Femur (tissue), 1 donor: ENCODE measurements at places on chromosomes 5 and 9.
A peak's percentile ranks its signal among the peaks of the same experiment; 100 is the strongest.

DNA sequence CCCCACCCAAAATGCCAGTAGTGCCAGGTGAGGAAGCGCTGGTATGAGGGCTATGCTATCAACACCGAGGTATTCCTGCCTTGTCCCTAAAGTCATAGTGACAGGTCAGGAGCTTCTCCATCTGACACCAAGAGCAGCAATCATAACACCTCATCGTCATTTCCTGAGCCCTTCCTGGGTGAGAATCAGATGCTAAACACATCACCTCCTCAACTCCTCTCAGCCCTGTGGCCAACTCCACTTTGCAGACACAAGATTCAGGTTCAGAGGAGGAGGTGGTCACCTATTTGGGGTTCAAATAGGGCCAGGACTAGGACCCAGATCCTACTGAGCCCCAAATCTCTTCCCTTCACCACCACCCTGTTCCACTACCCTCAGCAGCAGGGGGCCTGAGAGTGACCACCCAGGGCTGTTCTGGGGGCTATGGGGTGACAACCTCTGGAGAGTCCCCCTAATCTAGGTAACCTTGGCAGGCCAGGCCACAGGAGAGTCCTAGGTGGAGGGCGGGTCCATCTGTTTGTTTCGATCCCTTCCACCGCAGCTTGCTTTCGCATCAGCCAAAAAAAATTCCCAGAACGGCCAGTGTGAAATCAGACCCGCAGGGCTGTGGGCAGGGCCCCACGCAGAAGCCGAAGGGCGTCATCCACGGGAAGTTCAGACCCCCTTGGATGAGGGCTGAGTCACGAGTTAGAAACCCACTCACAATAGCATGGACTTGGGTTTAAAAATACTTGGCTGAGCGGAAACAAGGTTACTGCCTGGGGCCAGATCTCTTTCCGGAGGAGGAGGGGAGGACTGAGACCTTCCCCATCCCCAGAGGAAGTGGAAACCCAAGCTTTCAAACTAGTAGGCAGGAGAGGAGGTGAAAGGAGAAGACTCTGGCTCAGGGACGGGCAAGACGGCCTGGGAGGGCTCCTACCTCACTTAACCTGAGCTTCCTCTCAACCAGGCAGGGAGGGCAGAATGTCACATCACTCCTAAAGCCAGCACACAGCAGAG lies 8.7 kb downstream of the STK10 start:
- DNase-seq, result peak; percentile 65

- no peak for DNase-seq
Measured at GRCh38 chr9:3903273-3903672, 377.5 kb upstream of the RFX3 start.

DNA sequence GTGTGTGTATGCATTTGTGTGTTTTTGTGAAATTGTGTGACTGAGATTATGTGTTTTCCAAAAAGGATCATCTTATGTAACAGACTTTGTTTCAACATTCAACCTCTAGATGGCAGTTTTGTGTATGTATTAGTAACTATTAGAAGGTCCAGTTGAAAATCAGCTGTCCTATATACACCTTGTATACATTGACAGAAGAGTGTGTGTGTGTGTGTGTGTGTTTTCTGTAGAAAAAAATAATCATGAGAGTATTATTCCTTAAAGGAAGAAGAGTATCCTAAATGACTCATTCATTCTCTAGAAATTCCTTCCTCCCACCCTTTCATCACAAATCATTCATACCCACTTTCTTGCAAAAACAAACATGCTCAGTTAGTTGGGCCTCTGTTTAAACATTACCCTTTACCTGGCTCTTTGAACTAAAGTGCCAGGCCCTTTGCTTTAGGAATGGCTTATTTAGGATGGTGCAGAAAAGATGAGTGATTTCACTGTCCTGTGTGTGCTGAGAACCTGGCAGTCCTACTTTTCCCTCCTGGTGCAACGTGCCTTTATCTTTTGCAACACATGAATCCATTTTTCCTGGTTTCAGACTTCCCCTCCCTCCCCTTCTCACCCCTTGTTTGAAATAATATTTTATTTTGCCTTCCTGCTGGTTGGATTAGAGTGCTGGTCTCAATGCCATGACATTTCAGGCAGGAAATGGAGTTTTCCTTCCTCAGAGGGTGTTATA lies 152.2 kb downstream of the ARHGAP26 start:
- DNase-seq, result no peak

DNA sequence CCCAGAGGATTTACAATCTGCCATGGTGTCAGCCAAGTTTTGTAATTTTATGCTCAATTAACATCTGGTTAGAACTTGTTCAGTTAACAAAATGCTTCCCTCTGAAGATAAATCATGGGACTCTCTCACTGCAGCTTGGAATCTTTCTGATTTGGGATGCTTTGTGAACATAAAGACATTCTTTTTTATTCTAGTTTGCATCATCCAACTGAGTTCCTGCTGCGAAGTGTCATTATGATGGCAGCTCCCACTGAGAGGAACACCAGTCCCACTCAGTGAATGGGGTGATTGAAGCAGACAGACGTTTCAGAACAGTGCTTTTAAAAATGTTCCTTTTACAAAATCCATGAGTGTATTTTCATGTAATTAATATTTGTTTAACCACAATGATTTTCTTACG lies 863.8 kb downstream of the TLE4 start:
- DNase-seq, result no peak

GRCh38 chr5:7970816-7971215 lies 101.9 kb downstream of the MTRR start:
- DNase-seq, result no peak

- no peak for DNase-seq
Measured at GRCh38 chr5:81125959-81126358, 107.2 kb upstream of the CKMT2 start.

DNA sequence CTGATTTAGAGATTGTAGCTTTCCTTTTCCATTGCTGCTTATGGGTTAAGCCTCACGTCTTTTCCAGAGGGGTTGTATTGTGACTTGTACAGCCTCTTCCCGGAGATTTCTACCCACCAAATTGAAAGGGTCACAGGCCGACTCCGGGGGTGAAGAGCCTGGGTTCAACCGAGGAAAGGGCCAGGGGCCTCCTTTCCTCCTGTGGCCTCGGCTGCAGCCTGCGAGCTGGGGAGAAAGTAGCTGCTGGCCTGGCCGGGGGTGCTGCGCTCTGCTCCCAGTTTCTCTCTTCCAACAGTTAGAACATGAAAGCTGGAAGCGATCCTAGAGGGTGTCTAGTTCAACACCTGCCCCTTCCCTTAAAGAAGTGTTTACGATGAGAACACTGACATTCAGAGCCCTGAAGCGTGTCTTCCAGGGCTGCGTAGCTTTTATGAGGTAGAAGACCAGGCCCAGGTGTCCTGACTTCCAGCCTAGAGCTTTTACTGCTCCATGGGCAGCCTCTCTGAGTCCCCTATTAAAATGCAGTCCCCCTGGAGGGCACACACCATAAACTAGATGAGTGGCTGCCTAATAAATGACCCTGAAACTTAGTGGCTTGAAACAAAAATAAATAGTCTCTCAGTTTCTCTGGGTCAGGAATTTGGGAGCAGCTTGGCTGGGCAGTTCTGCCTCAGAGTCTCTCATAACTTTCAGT lies 56.9 kb downstream of the ACER2 start:
- no peak for DNase-seq

DNA sequence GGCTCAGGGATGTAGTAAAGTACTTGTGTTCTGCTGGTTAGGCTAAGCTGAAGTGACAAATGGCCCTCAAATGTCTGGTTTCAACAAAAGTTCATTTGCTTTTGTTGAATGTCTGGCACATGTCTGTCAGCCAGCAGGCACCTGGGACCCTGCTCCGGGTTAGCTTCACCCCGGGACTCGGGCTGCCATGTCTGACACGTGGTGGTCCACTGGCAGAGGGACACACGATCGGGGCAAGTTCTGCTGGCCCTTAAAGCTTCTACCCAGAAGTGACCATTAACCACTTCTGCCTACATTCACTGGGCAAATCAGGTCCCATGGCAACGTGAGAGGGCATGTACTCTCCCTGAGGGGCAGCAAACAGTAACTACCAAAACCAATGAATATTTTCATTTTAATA lies 23.8 kb downstream of the POLR1E start:
- DNase-seq, result no peak

DNA sequence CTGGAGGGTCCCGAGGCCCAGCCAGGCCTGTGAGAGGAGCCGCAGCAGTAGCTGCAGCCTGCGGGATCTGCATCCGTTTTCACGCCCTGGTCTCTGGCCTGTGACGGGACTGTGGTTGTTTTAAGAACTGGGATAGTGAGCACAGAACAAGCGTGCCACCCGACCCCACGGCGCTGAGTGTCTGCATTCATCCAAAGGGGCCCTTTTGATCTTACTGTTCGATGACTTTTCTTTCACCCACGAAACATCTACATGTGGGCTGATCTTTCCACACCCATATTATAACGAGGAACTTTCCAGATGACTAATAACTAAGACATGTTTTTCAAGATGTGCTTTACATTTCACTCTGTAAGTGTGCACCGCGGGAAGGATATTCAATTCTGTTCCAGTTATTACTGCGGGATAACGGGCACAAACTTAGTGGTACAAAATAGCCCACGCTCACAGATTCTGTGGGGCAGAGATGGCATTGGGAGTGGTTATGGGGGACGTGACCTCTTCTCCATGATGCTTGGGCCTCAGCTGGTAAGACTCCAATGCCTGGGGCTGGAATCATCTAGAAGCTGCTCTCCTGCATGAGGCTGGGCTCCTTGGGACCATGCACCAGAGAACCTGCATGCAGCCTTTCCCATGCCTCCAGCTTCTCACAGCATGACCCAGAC lies 165.0 kb downstream of the SYK start:
- DNase-seq, result no peak

GRCh38 chr9:92762781-92763708 lies 1.6 kb downstream of the BICD2 start:
- DNase-seq, result no peak

DNA sequence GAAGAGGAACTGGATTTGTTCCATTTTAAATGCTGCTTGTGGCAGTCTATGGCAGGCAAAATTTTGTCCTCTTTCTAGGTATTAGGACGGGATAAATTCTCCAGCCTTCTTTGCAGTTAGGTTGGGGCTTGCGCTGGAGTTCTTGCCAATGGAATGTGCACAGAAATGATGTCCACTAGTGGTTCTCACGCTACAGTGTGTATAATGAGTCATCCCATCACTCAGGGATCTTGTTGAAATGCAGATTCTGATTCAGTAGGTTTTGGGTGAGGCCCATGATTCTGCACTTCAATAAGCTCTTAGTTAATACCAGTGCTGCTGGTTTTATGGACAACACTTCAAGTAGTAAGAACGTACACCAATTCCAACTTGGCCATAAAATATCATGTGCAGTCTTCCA lies 317.6 kb upstream of the KLF4 start:
- no peak for DNase-seq

DNA sequence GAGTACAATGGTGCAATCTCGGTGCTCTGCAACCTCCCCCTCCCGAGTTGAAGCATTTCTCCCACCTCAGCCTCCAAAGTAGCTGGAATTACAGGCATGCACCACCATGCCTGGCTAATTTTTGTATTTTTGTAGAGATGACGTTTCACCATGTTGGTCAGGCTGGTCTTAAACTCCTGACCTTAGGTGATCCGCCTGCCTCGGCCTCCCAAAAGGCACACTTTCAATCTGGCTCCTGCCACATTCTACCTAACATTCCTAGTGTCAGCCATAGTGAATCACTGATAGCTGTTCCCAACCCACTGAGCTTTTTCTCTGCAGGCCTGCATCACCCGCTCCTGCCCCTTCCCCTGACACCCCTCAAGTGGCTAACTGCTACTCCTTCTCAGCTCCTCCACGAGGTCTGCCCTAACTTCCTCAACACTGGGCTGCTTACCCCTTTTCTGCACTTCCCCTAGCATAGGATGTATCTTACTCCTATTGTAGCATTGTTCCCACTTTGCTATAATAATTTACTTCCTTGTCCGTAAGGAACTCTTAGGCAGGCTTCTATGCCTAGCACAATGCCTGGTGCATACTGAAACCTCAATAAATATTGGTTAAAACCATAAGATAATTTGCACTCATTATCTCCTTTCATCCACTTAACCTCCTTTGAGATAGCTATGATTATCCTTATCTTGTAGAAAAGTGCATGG lies 42.0 kb upstream of the LIFR start:
- DNase-seq, result no peak

GRCh38 chr5:61052882-61053281 lies 107.9 kb downstream of the NDUFAF2 start:
- no peak for DNase-seq

DNA sequence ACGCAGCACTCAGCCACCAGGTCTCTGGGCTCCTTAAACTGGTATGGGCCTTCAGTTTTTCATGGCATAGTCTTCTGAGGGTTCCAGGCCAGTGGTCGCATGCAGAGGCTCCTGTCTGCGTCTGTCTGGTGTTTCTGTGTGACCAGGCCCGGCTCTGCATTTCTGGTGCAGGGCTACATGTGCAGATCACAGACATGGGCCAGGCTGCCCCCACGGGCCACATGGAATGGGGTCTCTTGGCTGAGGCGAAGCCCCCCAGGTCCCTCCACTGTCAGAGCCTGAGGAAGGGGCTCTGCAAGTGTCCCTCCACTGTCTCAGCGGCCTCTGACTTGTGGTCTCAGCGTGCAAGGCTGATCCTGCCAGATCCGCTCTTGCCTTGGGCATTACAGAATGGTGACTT lies 15.6 kb upstream of the CARD19 start:
- peak; percentile 15 for DNase-seq

DNA sequence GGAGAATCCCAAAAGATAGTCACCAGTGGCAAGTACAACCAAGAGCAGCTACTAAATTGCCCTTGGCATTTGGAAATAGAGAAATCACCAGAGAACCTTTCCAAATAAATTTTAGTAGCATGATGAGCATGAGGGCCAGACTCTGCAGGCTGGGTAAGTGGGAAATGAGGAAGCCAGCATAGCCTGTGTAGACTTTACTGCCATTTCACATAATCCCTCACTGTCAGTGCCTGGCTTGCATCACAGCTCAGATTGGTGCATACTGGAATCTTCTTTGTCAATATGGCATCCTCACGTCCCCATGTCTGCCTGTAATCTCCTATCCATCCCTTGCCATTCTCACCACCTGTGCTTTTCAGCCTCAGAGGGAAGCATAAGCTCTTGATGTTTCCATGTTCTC lies 14.5 kb downstream of the GRAMD2B start:
- DNase-seq, result no peak

GRCh38 chr9:108565651-108566378 lies 290.0 kb downstream of the ACTL7B start:
- peak; percentile 59 for DNase-seq

GRCh38 chr5:59125011-59125961 lies 542.4 kb downstream of the RAB3C start:
- no peak for DNase-seq

GRCh38 chr5:142866563-142867275 lies 96.5 kb downstream of the ARHGAP26 start:
- DNase-seq, result peak; percentile 39

- no peak for DNase-seq
Measured at GRCh38 chr9:33662871-33663270, 132.5 kb upstream of the PRSS3 start.

DNA sequence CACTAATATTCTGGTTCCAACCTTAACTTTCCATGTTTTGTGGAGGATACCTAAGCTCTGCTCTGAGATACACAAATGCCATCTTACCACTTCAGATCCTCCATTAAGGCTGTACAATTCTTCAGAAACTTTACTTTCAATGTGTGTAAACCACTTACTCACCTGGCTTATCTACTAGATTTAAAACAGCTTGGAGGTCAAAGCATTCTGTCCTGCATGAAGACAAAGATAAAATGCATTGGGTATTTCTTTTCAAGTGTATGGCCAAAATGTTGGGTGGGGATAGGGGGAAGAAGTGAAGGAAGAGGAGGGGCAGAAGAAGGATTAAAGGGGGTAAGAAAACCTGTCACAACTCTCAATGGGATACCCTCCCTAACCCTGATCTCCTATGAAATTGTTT lies 939 bp downstream of the GOLGA1 start:
- DNase-seq, result no peak
